ENCODE measurements at places on chromosomes 1 and 21.

GRCh38 chr1:156565519-156565918, 6.8 kb downstream of the IQGAP3 start:
- DNase-seq = no peak

DNA sequence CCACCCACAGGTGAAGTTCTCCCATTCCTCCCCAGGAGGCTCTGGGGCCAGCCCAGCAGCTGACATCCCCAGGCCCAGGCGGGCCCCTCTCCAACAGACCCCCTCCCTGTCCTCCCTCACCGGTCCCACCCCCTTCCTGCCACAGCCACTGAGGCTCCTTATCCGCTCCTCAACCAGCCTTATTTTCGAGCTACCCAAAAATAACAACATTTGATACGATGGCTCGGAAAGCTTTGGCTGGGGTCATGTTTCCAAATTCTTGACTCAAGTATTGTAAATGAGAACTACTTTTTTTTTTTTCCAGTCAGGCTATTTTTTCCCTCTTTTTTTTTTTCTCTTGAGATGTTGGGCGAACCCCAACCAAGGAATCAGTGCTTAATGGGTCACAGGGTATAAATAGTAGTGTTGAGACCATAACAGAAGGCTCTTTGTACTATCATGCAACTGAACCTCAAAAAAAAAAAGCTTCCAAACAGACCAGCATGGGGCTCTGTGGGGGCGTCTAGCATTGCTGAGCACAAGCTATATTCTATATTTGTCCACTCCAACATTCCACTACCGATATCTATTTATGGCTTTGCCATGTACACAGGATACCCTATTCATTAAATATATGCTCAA, 27.2 kb downstream of the IRF2BP2 start:
- no peak for DNase-seq

DNA sequence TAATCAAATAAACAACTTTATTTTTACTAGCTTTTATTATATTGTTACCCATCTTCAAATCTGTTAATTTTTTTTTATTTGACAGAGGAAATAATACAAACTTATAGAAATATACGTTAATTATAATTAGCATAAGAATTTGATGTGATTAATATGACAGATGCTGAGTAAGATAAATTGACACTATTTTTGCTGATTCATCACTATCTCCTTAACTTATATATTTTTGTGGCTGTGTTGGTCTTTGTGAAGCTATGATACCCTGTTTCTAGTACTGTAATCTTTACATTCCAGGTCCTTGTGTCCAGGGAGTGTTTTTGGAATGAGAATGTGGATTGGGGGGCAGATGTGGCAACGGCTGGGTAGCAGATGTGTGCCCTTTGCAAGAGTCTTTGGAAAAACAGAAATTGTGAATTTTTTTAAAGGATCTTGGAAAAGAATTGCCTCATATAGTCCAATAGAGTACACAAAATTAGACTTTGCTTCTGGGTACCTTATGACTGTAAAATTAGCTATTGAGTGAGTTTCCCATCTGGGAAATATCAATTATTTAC, 102.6 kb downstream of the KCNK2 start:
- no peak for DNase-seq

DNA sequence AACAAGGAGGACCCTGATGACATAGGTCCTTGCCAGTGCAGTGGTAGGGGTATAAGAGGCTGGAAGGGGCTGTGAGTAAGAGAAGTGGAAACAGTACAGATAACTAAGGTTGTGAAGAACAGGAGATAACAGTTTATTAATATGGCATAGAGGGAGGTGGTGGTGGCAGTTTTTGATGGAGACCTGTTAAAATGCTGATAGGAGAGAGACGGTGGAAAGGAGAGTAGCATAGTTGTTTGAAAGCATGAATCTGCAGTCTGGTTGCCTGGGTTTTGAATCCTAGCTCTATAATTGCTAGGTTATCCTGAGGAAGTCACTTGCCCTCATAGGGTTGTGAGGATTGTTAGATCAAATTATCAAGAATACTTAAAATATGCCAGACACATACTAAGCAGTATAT, 19.4 kb downstream of the LRRC41 start:
- DNase-seq = no peak

GRCh38 chr1:167330601-167331293, 110.1 kb downstream of the POU2F1 start:
- no peak for DNase-seq

DNA sequence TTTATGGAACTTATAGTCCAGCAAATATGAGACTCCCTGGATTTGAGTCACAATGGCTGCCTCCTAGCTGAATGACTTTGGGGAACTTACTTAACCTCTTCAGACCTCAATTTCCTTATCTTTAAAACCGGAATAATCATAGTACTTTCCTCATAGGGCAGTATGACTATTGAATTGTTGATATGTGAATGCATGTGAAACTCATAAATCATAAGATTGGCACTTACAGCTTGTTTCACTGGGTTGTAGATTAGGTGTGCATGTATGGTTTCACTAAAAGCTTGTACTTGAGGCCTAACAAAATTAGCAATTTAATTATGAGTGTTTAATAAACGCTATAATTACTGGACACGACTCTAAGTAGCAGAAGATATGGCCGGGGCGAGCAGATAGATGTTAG, 72.5 kb downstream of the ST6GALNAC5 start:
- DNase-seq = no peak

- no peak for DNase-seq
Measured at GRCh38 chr1:55245781-55246180, 30.6 kb upstream of the USP24 start.

GRCh38 chr1:244159646-244160045, 108.6 kb downstream of the ZBTB18 start:
- no peak for DNase-seq

DNA sequence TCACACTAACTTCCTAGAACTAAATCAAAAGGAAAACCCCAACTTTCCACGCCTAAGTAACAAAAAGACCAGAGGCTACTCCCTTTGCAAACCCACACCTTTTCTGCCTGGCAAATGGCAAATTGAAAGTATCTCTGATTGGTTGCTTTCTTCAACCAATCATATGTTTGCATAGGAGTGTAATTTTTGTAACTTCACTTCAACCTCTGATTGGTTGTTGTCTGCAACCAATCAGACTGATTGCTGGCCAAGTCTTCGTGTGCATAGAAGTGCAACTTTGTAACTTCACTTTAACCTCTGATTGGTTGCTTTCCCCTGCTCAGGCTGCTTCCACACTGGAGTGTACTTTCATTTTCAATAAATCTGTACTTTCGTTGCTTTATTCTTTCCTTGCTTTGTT, 36.9 kb upstream of the PADI2 start:
- no peak for DNase-seq

DNA sequence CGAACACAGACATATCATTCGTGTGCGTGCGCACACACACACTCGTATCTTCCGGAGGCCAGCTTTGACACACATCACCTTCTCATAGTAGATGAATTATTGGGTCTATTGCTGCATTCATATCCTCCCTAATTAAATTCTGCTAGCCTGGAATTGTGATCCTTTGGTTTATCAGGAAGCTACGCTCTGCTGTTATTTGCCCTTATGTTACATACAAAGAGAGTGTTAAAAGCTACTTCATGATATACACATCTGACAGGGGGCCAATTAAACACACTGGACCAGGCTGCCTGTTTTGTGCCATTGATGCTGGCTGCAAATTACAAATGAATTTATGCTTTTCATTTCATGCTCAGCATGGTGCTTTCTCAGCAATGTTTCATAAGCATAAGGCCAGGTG, 252.0 kb downstream of the RHOU start:
- no peak for DNase-seq

- DNase-seq = no peak
Measured at GRCh38 chr1:107535091-107535490, 394.3 kb downstream of the NTNG1 start.

GRCh38 chr1:151508833-151509232, 2.4 kb upstream of the CGN start:
- no peak for DNase-seq

- no peak for DNase-seq
Measured at GRCh38 chr1:160373696-160374095, 6.8 kb downstream of the NHLH1 start.

- DNase-seq = no peak
Measured at GRCh38 chr1:53708687-53709086, 30.3 kb downstream of the GLIS1 start.

Data from SW 1271 (cell line).